AG08396 (cell line): ENCODE measurements at places on chromosomes 16 and 17.

GRCh38 chr16:87015021-87015420 lies 302.2 kb downstream of the C16orf95 start:
- no peak for DNase-seq

DNA sequence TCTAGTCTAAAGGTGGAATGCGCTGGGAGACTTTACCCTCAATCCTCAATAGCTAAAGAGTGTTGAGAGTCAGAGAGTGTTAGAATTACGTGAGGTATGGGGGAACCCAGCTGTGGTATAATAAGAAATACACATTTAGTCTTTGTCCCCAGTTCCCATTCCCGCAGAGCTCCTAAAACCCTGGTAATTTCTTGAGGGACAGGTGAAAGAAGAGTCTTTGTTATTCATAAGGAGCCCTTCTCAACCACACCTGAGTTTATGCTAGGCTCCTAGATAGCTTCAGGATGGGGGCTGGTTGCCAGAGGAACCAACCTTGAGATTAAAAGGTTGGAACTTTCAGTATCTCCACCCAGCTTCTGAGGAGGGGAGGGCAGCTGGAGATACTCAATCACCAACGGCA lies 5.8 kb downstream of the ZNF18 start:
- no peak for DNase-seq

DNA sequence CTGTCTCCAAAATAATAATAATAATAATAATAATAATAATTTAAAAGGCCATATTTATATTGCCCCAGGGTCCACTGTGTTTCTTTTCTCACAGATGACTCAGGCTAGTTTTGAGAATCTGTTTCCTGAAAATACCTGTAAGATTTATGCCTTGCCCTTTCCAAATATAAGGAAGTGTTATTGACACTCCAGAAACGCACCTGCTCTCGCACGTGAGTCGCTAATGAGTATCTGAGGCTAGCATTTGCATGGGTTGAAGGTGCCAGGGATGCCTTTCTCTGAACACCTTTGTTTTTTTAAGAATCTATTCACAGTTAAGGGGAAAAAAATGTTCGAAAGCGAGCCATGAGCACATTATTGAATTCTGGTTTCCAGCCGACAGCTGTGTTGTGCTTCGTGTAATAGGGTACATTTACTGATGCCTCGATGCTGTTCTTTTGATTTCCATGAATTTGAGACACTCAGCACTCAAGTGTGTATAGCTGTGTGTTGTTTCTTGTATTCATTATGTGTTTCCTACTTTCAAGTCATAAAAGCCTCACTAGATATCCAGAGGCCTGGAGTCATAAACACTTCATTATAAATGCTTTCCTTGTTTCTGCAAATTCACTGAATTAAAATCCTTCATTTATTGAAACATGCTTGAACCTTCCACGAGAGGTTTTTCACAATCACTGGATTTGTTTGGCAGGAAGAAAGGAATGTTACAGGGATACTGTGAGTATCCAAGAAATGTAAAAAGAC lies 45.0 kb upstream of the NOL11 start:
- no peak for DNase-seq

DNA sequence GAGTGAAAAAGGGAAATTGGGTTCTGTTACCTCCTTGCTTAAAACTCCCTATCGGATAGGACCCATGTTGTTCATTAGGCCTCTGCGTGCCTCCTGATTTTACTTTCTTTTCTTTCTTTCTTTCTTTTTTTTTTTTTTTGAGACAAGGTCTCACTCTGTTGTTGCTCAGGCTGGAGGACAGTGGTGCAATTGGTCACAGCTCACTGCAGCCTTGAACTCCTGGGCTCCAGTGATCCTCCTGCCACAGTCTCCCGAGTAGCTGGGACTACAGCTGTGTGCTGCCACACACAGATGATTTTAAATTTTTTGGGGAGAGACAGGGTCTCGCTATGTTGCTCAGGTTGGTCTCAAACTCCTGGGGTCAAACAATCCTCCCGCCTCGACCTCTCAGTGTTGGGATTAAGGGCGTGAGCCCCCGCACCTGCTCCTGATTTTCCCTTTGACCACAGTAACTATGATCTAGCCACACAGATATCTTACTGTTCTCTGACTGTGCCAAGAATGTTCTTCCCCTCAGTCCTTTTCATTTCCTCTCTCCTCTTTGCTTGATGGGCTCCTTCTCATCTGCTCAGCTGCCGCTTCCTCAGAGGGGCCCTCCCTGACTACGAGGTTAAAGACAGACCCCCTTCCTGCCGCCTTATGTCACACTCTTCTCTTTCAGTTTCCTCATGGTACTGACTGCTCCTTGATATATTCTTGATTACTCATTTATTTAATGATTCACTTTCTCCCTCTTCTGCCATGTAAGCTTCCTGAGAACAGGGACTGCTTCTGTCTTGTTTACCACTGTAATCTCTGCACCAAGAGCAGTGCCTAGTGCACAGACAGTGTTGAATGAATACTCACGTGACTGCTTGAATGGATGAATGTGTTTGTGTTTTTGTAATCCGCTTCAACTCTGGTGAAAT lies 44.3 kb downstream of the LCMT1 start:
- no peak for DNase-seq

- no peak for DNase-seq
Observed at GRCh38 chr17:77304746-77305473, 164.1 kb downstream of the SEC14L1 start.

GRCh38 chr17:284676-285355 lies 67.8 kb downstream of the RPH3AL start:
- DNase-seq, result no peak

DNA sequence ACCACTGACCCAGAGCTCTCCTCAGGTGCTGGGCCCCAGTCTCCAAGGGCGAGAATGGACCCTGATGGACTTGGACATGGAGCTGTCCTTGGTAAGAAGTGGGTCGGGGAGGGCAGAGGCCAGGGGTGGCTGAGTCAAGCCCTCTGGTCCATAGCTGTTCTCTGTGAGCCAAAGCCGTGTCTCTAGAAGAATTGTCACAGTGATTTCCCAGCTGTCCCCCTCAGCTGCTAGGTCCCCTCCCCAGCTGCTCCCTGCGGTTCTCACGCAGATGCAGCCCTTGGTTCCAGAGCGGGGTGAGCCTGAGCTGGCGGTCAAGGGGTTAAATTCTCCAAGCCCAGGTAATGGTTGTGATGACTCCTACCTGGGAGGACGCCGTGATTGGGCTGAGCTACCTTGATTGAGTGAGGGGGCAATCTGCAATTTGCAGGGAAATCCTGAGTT lies 1.3 kb upstream of the NOL3 start:
- DNase-seq, result no peak

- no peak for DNase-seq
Observed at GRCh38 chr16:12349936-12350850, 373.7 kb downstream of the SNX29 start.

DNA sequence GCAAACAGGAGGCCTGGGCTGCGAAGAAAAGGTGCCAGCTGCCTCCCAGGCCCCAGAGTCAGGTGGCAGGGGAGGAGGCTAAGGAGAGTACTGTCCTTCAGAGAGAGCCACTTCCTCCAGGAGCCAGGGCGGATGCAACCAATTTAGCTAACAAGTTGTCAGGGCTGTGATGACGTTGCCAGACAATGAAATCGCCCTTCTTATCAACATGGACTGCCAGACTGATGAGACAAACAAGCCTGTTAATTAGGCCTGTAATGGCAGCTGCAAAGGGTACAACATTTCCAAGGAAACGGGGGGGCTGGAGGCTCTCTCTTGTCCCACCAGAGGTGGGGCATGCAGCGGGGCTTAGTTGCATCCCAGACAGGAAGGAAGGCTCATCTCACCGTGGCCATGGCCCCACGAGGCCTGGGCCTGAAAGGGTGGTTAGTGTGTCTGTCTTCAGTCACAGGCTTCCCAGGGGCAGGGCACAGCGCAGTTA lies 111.8 kb downstream of the SDK2 start:
- DNase-seq, result no peak

GRCh38 chr17:31251105-31251969 lies 45.7 kb downstream of the OMG start:
- DNase-seq, result no peak

DNA sequence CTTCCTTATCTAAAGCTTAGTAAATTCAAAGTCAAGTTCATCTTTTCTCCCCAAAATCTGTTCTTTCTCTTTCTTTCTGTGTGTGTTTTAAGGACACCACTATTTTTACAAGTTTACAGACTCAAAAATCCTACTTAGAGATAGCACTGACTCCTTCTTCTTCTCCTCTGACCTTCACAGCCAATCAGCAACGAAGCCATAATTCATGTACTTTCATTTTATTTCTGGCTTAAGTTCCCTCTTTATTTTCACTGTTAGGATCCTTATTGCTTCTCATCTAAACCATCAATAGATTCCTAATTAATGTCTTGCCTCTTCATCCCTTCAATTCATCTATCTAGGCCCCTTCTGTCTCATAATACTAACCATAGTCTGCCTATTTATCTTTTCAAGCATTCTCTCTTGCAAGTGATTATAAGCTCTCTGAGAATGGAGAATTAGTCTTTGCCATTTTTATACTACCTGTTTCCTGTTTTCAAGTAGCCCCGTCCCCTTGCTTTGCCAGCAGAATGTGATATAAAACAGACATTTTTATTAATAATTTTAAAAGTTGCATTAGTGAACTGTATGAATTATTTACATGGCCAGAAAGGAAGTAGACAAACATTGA lies 27.0 kb downstream of the CDC27 start:
- no peak for DNase-seq

DNA sequence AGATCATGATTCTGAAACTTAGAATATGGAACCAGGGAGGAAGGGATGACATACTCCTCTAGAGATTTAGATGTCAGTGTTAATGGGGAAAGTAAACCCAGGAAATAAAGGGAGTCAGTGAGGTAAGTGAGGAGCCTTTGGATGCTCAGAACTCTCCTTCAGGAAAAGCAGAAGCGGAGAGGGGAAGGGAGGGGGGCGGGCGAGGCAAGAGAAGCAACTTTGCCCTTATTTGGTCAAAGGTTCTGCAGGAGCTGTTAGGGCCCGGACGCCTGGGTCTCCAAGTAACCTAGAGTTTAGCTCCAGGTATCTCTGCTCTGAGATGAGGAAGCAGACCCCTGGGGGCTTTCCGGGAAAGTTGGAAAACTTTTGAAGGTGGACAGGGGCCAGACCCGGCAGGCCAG lies 1.3 kb downstream of the PFN1 start:
- no peak for DNase-seq

- DNase-seq, result no peak
Observed at GRCh38 chr16:4345836-4346781, 5.0 kb downstream of the PAM16 start.

GRCh38 chr17:78124081-78124835 lies 4.3 kb downstream of the TMC6 start:
- no peak for DNase-seq

- no peak for DNase-seq
Observed at GRCh38 chr17:69254187-69254586, 25.6 kb upstream of the ABCA10 start.

DNA sequence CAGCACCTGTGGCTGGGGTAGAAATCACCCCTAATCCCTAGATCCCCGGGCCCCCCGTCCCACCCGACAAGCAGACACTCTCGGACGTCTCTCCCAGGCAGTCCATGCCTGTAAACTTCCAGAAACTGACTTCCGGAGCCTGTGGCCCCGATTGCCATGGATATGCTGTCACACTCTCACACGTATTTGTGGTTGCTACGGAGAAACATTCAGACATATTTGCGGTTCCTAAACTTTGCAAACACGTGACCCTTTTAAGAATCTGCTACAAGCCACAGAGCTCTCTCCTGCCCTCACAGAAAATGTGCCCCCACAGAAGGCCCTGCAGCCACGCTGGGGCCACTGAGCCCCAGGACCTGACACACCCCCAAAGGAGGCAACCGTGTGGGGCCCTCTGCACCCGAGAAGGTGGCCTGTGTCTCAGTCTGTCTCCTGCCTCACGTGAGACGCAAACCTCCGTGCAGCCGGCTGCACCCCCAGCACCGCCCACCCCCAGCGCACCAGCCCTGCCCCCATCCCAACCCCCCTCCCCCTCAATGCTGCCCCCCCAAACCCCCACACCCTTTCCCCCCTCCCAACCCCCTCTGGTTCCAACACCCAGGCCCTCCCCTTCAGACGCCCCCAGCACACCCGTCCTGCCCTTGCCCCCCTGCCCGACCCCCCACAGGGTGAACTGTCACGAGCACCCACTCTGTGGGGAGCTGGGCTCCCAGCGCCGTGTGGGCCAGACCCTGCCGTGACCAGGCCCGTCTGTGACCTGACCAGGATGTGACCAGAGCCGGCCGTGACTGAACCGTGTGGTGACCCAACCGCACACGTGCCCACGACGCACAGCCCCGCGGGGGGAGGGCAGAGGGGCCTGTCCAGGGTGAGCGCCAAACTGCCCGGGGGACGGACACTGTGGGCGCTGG lies 66.3 kb upstream of the METRNL start:
- peak; percentile 99 for DNase-seq

GRCh38 chr16:51225878-51226277 lies 74.8 kb upstream of the SALL1 start:
- no peak for DNase-seq

DNA sequence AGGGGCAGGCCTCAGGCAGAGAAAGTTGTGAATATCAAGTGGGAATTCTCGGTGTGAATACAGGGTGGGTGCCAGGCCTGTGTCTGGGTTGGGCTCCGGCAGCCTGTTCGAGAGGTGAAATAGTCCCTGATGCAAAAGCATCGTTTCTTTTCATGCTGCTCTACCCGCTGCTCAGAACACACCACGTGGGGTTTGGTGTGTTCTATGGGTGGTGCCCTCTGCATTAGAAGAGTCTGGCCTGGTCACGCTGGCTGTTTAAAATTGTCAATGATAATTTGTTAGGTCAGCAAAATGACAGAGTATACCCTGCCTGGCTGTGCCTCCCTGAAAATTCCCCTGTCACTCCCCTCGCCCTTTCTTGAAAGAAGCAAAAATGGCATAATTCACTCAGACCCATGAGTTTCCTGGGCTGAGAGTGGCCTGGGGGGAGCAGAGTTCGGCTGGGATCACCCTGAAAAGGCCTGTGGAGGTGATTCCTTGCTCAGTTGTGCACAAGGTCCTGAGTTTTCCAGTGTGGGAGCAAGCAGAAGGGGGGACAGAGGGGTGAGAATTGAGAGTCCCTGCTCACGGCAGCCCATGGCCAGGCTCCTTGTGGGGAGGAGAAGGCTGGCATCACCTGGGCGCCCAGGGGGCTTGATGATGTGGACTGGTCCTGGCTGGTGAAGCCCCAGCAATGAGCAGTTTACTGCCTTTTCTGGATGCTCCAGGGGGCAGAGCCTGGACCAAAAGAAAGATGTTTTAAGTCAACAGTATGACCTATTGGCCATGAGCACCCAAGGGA lies 3.2 kb downstream of the CACNG5 start:
- no peak for DNase-seq

GRCh38 chr17:60388742-60389141 lies 3.2 kb downstream of the USP32 start:
- DNase-seq, result no peak

GRCh38 chr17:36641331-36641876 lies 40.0 kb downstream of the MRM1 start:
- no peak for DNase-seq

GRCh38 chr17:4766201-4766600 lies 5.5 kb upstream of the TM4SF5 start:
- DNase-seq, result no peak

DNA sequence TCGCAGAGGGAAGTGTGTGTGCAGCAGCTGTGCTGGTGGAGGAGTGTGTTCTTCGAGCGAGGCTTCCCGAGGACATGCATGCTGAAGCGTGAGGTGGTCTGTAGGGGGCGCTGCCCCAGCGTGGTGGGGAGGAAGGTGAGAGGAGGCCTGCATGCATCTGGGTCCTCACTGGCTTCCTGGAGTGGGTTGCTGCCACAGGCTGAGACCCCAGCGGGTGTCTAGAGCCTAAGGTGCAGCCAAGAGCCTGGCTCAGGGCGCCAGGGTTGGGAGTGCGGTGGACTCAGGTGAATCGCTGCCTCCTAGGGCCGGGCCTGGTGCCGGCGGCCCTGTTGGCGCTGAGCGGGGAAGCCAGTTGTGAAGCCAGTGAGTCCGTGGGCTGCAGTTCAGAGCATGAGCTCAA lies 7.5 kb upstream of the HSD3B7 start:
- DNase-seq, result no peak
